SIG-M5 (cell line): ENCODE measurements at places on chromosomes 4 and X.

GRCh38 chrX:9130031-9130430, 96.1 kb upstream of the FAM9B start:
- DNase-seq = no peak

DNA sequence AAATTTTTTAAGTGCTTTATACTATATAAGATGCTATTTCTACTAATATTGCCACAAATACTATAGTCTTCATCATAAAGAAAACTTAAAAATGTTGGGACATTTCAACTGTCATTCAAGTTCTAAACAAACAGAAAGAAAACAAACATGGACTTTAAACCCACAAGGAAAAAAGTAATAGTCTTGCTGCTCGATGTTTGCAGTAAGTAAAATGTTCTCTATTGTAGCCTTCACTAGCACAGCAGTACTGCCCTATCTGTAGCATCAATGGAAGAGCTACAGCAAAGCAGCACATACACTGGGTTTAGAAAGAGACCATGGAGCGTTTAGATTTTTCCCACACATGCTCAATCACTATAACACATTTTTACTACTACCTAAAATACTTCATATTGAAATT, 146.8 kb downstream of the KLHL13 start:
- no peak for DNase-seq

- DNase-seq = no peak
Observed at GRCh38 chr4:77493829-77494551, 111.6 kb upstream of the CXCL13 start.

GRCh38 chr4:132530861-132531260, 618.2 kb upstream of the PCDH10 start:
- DNase-seq = no peak

DNA sequence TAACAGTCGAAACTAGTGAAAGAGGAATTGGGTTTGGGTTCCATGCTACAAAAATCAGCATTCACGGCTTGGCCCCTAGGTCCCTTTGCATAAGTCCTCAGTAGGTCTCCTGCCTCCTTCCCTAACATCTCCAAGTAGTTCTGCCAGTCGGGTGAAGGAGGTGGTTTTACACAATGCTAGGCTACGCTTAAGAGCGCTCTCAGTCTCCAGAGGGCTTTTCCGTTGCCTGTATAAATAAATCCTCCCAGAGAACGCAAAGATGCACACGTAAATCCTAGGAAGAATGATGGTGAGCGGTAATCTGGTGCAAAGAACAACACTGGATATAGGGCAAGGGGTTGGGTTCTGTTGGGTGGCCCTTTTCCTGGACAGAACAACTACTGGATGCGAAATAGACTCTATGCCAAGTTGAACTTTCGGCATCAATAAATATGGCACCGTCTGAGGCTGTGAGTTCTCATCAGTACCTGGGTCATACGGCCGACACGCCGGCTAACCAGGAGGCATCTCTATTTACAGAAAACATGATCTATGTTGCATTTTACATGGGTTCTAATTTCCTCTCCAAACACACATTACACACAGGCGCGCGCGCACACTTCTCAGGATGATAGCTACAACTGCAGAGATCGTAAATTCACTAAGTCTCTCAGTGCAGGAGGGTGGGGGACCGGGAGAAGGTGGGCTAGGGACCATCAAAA, 1.3 kb downstream of the CAMK2D start:
- DNase-seq = no peak

DNA sequence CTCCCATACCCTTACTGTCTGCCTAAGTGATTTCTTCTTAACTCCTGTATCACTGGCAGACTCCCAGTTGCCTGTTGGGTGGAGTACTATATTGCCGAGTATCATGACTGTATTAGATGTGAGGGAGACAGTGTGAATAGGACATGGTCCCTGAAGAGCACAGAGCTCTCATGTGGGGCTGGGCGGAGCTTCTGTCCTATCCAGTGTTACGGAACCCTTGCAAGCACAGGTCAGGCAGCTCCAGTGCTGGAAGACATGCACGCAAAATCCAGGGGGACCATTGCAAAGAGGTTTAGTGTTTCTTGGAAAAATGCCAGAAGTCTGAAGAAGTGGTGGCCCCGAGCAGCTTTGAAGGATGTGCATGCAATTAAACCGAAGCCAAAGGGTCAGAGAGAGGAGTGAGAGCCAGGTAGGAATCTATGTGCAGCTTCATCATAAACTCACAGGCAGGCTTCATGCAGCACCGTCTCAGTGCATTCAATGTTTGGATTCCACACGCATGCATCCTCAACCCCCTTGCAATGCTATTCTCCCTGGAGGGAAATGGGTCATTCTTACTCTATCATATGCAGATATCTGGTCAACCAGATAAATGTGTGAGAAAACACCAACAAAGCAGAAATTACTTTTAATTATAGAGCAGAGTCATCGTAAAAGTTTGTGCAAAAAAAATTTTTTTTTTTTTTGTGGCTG, 49.7 kb upstream of the DHRSX start:
- DNase-seq = no peak

DNA sequence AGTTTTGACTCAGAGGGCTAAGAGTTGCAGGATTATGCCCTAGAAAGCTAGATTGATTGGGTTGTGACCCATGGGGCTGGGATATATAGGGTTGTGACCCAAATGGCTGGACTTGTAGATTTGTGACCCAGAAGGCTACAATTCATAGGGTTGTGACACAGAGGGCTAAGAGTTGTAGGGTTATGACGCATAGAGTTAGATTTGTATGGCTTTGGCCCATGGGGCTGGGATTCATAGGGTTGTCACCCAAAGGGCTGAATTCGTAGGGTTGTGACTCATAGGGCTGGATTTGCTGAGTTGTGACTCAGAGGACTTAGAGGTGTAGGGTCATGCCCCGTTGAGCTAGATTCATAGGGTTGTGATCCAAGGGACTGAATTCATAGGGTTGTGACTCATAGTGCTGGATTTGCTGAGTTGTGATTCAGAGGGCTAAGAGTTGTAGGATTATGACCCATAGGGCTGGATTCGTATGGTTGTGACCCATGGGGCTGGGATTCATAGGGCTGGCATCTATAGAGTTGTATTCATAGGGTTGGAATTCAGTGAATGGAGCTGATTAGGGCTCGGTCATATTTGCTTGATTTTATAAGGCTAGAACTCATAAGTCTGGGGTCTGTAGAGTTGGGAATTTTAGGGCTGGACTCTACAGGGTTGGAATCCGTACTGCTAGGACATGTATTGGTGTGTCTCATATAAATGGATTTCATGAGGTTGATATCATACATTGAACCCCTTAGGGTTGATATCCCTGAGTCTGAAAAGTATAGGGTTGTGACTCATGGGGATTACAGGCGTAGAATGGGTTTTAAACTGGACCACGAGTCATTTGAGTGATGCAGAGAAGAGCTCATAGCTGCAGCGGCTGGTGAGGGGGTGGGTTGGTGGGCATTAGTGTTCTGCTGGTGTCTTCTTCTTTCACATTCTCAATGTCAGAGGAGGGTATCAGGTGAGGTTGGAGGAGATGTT, 125.7 kb downstream of the CRLF2 start:
- DNase-seq = no peak

DNA sequence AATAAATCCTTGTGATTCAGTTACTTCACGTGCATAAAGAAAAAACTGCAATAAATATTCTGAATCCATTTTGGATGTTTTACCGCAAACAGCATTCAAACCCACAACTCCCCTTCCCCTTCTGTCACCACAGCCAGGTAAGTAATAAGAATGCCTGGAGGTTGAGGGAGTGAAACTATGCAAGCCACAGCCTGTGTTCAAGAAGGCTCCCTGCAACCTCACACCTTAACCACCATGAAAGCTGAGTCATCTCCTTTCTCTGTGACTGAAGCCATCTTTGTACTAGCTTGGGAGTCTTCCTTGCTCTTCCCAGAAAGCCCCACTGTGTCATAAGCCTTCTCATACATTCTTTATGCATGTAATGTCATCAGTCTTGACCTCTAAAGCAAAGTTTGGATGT, 297.0 kb upstream of the PUDP start:
- no peak for DNase-seq

DNA sequence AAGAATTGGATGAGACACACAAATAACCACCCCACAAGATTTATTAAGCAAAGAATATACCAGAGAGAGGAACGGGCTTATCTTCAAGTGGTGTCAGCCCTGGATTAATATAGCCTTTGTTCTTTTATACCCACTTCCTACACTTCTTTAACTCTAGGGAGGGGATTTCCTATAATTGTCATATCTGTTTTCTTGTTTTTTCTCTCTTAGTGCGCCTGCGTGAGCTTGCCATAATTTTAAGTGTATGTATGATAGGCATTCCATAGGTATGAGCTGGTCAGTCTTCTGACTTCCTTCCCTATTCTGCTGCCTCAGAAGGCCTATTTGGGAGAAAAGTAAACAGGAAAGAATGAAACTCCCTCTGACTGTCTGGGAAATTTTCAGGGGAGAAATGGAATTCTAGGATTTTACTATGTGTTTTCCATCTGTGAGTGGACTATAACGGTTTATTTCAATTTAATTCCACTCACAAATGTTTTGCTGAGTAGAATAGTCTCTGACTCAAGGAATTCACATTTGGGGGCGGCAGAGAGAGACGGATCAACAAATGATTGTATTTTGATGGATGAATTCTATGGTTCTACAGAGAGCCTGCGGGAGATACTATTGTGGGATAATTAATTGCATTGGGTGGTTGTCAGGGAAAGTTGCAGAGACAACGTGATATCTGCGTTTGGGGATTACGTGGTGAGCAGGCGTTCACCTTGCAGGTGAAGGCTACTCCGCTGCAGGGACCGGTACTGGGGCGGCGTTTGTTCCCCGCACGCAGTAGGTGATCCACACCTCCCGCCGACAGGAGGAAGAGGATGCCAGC, 626 bp upstream of the CEP135 start:
- DNase-seq = no peak

- no peak for DNase-seq
Observed at GRCh38 chrX:69015156-69015555, 150.1 kb downstream of the PJA1 start.

GRCh38 chr4:88963817-88964216, 93.2 kb downstream of the FAM13A start:
- no peak for DNase-seq

- no peak for DNase-seq
Observed at GRCh38 chrX:116031331-116031730, 139.2 kb upstream of the AGTR2 start.

- no peak for DNase-seq
Observed at GRCh38 chrX:47643926-47644325, 6.4 kb downstream of the ELK1 start.

DNA sequence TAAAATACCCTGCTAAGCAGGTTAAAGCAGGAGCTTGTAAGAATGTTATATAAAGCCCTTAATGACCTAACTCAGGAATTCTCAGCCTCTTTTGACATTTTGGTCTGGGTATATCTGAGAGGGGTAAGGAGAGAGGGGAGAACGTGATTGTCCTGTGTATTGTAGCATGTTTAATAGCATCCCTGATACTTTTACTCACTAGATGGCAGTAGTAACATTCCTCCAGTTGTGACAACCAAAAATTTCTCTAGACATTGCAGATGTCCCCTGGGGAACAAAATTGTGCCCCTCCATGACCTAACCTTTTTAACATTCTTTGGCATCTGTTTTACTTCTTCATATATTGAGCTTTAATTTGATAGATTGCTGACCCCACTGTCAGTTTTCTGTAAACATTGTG, 17.9 kb downstream of the SMARCA5 start:
- no peak for DNase-seq

GRCh38 chrX:48278958-48279357, 23.8 kb downstream of the SSX1 start:
- no peak for DNase-seq

- DNase-seq = no peak
Observed at GRCh38 chrX:134537179-134537955, 77.4 kb downstream of the HPRT1 start.

- DNase-seq = no peak
Observed at GRCh38 chr4:154911097-154911496, 130.0 kb downstream of the RBM46 start.

- DNase-seq = no peak
Observed at GRCh38 chr4:20626326-20627005, 73.8 kb upstream of the PACRGL start.

GRCh38 chr4:102454268-102454667, 46.9 kb upstream of the NFKB1 start:
- peak; percentile 5 for DNase-seq

DNA sequence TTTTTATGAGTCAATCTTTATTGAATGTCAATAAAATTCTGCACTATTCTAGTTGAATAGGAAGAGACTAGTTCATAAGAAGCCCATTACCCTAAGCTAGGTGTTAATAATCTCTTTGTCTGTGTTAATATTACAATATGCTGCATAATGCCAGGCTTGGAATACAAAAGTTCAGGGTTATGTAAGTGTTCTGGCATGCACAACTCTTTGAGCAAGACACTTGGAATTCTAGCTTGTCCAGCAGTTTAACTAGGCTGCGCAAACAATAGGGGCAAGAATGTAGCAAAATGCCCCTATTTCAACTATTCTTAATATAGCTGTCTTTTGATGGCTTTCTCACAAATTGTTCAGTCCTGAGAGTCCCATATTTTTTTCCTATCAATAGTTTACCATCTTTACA, 31.3 kb upstream of the ETNPPL start:
- no peak for DNase-seq

- DNase-seq = no peak
Observed at GRCh38 chr4:37946503-37947179, 13.6 kb upstream of the PTTG2 start.

GRCh38 chr4:37890801-37891259, at the start of gene TBC1D1:
Gene TBC1D1 (plus strand): TSS chr4:37891084. CDS start chr4:37902096, 11,012 bp downstream.
- no peak for DNase-seq

DNA sequence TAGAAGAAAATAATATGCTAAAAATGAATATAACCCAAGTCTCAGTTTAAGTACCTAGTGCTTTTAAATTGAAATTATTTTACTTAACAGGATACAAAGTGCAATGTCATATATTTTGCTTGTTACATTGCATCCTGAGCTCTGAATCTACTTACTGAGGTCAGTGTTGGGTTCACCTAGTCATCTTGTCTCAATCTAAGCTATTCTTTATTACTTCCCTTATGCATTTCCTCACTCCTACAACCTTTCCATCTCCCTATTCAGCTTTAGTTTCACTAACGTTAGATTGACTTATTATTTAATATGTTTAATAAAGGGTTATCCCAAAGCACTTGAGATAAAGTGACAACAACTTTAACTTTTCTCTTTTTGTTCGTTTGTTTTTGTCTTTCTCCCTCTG, 483.7 kb downstream of the FSTL5 start:
- no peak for DNase-seq

- no peak for DNase-seq
Observed at GRCh38 chr4:40056716-40057585, at the start of gene N4BP2. Gene N4BP2 (plus strand): TSS chr4:40056850. CDS start chr4:40097341, 40,491 bp downstream.

GRCh38 chr4:100422894-100423293, 94.9 kb downstream of the EMCN start:
- no peak for DNase-seq

DNA sequence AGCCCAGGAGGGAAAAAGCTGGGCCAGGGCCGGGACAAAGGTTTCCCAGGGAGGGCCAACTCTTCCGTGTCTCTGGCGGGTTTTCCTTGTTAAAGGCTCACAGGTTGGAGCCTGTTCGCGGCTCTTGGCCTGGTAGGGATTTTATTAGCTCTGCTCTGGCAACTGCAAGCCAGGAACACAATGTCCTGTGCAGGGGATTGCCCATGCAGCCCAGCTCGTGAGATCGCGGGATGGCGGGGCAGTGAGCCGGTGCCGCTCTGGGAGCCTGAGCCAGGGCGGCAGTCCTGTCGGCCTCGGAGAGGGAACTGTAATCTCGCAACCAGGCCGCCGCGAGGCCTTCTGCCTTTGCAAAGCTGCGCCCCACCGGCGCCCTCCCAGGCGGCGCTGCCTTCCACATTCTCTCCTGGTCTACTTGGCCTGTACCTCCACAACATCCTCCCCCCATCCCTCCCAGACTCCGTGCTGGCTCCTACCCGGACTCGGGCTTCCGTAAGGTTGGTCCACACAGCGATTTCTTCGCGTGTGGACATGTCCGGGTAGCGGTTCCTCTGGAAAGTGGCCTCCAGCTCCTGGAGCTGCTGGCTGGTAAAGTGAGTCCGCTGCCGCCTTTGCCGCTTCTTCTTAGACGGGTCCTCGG, 2.1 kb downstream of the PITX2 start:
- no peak for DNase-seq
